ENCODE measurements at places on chromosomes 1 and 21. TPM values are rescaled to one million over a fixed set of nuclear protein-coding genes. Genes with fewer than 3 reads are reported as not detected.

The RASAL2 gene
- 24.7 TPM for total RNA-seq

DNA sequence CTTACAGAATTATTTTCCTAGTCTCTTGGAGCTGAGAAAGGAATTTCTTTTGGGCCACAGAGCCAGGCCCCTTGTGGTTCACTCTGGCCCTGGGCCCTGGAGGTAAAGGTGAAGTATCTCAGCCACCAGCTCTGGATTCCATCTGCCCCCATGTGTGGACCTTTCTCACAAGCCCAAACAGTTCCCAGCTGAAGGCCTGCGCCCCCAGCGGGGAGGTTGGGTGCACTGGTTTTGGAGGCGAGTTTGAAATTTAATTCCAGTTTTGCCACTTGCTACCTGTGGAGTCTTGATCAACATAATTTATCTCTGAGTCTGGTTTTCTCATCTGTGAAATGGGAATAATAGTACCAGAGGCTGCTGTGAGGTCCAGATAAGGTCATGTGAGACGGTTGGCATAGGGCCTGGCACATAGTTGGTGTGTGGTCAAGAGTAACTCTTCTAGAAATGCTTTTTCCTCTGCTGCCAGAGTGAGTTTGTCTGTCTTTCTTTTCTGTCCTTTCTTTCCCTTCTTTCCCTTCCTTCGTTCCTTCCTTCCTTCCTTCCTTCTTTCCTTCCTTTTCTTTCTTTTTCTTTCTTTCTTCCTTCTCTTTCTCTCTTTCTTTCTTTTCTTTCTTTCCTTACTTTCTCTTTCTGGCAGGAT is 6.1 kb downstream of the AGTRAP start:
- no peak for DNase-seq

DNA sequence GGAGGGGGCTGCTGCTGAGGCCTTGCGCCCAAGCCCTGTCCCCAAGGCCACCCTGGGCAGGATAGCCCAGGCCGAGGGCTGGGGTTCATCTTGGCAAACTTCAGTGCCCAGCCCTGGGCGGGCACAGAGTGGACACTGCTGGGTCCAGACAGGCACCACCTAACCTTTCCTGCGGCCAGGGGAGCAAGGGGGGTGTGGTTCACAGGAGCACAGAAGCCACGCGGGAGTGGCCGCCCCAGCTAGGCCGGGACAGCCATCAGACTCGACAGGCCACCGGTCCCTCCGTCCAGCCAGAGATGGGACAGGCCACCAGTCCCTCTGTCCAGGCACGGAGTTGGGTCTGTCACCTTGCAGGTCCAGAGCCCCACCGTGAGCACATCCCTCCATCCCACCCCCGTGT is 28.9 kb downstream of the ARHGEF16 start:
- DNase-seq: no peak

- DNase-seq: no peak
These were observed 12.0 kb upstream of the TTLL10 start for GRCh38 chr1:1161683-1162079.

GRCh38 chr1:117240547-117240946 is 29.8 kb upstream of the VTCN1 start:
- DNase-seq: no peak

DNA sequence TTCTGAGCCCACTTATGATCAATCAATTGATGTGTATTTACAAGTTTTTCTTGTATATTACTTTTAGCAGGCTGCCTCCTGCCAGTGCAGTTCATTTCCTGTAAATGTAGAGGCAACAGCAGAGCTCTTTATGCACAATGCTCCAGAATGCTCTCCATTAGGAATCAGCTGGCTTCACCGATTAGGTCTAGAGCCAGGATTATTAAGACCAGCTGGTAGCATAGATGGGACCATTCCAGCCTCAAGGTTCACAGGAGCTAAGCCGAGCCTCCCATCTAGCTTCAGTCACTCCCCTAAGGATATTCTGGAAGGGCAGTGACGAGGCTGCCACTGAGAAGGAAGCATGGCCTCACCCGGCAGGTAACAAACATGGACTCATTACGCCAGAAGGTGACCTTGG is 36.8 kb downstream of the DHRS3 start:
- no peak for DNase-seq

DNA sequence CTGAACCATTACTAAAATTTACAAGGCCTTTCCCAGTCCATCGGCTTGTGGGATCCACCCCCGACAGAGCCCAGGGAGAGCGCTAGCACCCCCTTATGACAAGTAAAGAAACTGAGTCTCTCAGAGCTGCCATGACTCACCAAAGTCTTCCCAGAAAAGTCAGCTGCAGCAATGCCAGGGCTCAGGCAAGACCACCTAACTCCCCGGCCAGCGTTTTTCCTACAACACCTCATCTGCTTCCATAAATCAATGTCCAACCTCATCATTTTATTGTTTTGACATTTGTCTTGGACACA is 15.0 kb downstream of the DHCR24 start:
- no peak for DNase-seq

DNA sequence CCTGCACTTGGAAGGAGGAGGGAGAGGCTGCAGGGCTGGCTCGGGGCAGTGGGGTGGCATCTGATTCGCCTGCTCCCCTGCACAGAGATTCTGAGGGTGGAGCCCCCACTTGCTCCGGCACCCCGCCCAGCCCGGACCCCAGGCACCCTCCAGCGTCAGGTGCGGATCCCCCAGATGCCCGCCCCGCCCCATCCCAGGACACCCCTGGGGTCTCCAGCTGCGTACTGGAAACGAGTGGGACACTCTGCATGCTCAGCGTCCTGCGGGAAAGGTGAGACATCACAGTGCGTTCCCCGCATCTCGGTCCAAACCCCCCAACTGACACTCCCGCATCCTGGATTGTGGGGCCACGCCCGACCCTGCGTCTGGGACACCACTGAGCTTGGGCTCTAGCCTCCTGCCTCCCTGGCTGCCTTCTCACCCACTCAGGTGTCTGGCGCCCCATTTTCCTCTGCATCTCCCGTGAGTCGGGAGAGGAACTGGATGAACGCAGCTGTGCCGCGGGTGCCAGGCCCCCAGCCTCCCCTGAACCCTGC is 7.9 kb downstream of the ADAMTSL4 start:
- no peak for DNase-seq

- DNase-seq: no peak
These were observed 128.7 kb downstream of the PPIAL4G start for GRCh38 chr1:148354284-148354912.

Measured in LHCN-M2 (cell line).